ENCODE measurements at places on chromosomes 3 and 15. TPM values are rescaled to one million over a fixed set of nuclear protein-coding genes. Genes with fewer than 3 reads are reported as not detected.

DNA sequence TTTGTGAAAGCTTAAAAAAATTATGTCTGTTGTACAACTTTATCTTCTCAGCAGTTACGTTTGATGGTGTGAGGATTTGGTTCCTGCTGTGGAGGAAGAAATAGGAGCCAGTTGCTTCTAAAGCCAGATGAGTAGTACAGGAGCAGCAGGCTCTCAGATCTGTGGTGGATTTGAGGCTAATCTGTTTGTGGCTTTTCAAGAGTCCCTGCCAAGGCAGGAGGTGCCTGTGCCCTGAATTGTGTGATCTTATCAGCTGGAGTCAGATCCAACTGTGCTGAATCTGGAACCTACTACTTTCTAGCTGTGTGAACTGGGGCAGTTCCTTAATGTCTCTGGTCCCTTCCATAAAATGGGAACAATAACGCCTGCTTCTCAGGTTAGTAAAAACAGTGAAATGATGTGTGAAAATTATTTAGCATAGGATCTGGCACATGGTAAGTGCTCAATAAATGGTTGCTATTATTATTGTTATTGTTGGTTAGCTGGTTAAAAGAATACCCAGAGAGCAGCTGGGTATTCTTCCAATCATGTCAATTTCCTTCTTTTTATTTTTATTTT, 7.7 kb downstream of the CLDN11 start:
- DNase-seq: peak; percentile 18

DNA sequence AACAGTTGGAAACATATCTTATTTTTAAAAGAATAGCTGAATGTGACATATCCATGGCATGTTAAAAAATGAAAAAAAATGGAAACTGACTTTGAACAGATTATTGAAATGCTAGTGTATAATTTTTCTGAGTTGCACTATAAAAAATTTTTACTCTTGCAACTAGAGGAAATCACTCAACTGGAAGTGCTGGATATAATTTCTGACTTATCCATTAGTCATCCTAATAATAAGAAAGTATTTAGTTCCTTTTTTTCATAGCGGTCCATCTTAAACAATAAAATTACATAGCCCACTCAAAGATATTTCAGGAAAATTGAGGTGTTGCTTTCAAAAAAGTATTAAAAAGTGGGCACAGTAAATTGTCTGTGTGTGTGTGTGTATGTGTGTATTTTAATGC, 80.7 kb downstream of the MBNL1 start:
- DNase-seq: no peak

GRCh38 chr3:26731843-26732242, 109.3 kb downstream of the LRRC3B start:
- no peak for DNase-seq

- no peak for DNase-seq
Measured at GRCh38 chr3:19428729-19429128, 280.4 kb downstream of the KCNH8 start.

- no peak for DNase-seq
Measured at GRCh38 chr3:184717399-184717983, 5.6 kb upstream of the MAGEF1 start.

DNA sequence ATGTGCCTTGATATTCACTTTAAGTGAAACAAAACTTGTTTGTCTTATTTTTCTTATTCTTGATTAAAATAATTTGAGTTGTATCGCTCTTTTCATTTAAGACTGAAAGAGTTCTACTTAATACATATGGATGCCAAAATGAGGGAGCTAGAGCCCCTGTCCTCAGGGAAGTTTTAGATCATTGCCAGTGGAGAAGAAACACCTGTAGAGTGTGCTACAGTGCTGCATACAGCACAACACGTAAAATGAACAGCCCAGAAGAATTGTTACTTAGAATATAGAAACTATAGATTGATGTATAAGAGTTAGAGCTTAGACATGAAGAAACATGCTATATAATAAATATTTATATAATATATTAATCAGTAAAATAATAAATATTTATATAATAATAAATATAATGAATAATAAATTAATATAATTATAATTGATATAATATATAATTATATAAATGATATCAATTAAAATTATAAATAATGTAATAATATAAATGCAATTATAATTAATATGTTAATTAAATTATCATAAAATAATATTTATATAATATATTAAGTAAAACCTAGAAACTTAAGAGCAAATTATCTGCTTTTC, 1234.7 kb downstream of the ROBO2 start:
- DNase-seq: no peak

DNA sequence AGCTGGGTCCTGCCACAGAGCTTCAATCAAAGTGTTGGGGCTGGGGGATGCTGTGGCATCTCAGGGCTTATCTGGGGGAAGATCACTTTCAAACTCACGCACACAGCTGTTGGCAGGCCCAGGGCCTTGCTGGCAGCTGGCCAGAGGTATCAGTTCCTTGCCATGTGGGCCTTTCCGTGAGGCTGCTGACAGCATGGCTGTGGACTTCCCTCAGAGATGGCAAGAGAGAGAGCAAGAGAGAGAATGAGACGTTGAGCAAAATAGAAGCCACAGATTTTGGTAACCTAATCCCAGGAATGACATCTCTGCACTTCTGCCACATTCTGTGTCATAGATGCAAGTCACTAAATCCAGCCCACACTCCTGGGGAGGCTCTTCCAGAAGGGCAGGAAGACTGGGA, 91.0 kb downstream of the TPRG1 start:
- no peak for DNase-seq

- no peak for DNase-seq
Measured at GRCh38 chr3:122496508-122496907, 18.2 kb downstream of the KPNA1 start.

GRCh38 chr3:15110206-15110605, 11.3 kb upstream of the RBSN start:
- no peak for DNase-seq

DNA sequence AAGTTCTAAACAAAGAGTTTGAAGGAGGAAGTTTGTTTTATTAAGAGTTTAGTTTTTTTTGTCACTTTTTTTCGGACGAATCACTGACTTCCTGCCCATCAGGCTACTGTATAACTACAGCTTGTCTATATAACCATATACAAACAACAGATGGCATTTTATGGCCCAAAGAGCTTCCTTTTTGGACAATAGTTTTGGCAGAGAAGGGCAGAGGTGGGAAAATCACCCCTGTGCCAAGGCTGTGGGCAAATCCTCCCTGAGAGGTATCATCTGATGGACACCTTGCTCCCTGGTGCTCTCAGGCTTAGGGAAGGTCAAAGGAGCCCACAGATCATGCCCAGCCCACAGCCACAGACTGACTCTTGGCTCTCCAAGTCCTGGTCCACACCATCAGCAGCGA, 113.4 kb downstream of the OXNAD1 start:
- no peak for DNase-seq

The CYP8B1 gene
- total RNA-seq: not detected

The CTDSPL gene
- total RNA-seq: 44.5 TPM

The ST8SIA2 gene
- 0.29 TPM for total RNA-seq

The MORC1 gene
- total RNA-seq: not detected

The ECT2 gene
- 21.8 TPM for total RNA-seq

The NTRK3 gene
- 0.72 TPM for total RNA-seq

The PPP4R2 gene
- total RNA-seq: 84.3 TPM
